Activated T-helper 17 cell treated with anti-CD3 and anti-CD28 coated beads, Interleukin-2, amount 50 U/mL, for 72 hours (primary cell): ENCODE measurements at places on chromosomes 7 and 10.
A peak's percentile ranks its signal among the peaks of the same experiment; 100 is the strongest.

DNA sequence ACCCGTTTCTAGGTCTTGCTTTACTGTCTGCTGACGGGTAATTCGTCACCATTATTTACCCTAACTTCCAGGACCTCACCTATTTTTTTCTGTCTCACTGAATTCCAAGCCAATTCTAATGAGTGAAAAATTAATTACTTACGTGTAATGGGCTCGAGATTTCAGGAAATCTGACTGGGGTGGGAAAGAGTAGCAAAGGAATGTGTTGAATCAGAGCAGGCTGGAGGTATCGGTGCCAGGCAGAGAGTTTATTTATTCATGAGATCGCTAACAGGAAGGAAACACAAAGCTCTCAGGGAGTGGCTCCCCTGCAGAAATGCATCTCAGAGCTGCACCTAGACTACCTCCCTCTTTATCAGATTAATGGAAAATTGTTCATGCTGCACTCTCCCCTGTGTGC, 4.0 kb upstream of the DIP2C start:
- H3K4me3 ChIP-seq = no peak overlapping the region
- peaks cover 5% of the 10 kb centered on the region for H3K4me1 ChIP-seq
- H3K27ac ChIP-seq = no peak overlapping the region
- no peaks in the 10 kb centered on the region for H3K36me3 ChIP-seq
- peaks cover 41% of the 10 kb centered on the region for H3K27me3 ChIP-seq

- H3K4me1 ChIP-seq = no peaks in the 10 kb centered on the region
- no peaks in the 10 kb centered on the region for H3K36me3 ChIP-seq
- no peak for ATAC-seq
- H3K4me3 ChIP-seq = no peak overlapping the region
These were observed 43.1 kb downstream of the EGFR start for GRCh38 chr7:55061726-55062499.

DNA sequence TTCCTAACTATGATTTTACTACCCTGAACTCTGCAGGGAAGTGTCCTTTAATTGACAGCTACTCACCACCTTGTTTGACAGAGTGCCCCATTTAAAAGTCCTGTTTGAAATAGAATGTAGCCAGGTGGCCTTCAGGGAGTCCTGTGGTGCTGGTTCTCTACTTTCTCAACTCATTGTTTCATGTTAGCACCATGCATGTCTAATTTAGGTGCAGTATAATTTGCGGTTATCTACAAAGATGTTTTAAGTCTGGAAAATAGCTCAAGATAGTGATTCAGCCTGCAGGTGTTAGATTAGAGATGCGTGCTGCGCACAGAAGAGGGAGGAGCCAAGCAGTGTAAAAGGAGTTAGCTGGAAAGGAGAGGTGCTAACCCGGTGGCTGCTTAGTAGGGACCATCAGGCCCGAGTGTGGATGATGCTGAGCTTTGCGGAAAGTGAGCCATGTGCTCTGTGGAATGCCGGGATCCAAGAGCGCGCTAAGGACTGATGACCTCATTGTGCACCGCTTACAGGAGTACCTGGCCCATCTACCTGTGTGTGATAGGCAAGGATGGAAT, 1.2 kb downstream of the CCM2 start:
- H3K4me3 ChIP-seq = peak overlapping the region; percentile 87
- peaks cover 46% of the 10 kb centered on the region for H3K4me1 ChIP-seq
- H3K27ac ChIP-seq = peak overlapping the region; percentile 79
- peak; percentile 42 for ATAC-seq

GRCh38 chr7:116211006-116211912, 920 bp downstream of the TES start:
- peak overlapping the region; percentile 92 for H3K27ac ChIP-seq
- H3K4me1 ChIP-seq = peaks cover 24% of the 10 kb centered on the region
- peak overlapping the region; percentile 92 for H3K4me3 ChIP-seq
- peak; percentile 77 for ATAC-seq
- peaks cover 28% of the 10 kb centered on the region for H3K36me3 ChIP-seq

DNA sequence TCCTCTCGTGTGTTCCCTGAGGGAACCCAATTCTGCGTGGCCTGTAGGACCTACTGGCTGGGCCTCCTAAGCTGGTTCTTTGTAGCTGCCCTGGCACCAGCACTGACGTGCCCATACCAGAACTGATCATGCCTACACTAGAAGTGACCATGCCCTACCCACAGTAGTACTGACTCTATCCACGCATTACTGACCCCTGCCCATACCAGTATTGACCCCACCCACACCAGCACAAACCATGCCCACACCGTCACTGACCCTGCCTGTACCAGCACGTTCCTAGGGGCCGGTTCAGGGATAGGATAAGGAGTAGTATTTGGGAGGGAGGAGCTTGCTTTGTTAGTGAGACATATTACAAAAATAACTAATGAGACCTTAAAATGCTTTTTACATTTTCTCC, 88.0 kb downstream of the DOCK1 start:
- no peaks in the 10 kb centered on the region for H3K27me3 ChIP-seq
- no peak overlapping the region for H3K4me3 ChIP-seq
- no peaks in the 10 kb centered on the region for H3K36me3 ChIP-seq
- no peaks in the 10 kb centered on the region for H3K4me1 ChIP-seq

DNA sequence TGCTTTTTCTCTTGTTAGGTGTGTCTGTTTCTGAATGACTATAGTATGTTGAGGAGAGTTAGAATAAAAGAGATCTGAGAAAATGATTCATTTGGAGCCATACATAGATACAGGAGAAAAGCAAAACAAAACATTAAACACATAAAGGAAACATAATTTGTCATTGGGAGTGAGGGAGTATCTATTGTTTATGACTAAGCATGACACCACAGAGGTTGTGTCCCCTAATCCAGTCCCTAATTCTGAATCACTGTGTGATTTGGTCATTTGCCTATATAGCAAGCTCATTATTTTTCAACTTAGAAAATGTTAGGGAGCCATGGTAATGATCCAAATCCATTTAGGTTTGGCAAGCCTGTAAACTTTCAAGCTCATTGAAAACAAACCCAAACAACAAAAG, 132.3 kb upstream of the BMPER start:
- H3K36me3 ChIP-seq = no peaks in the 10 kb centered on the region
- H3K27me3 ChIP-seq = no peaks in the 10 kb centered on the region
- H3K27ac ChIP-seq = peak overlapping the region; percentile 2

- peak overlapping the region; percentile 32 for H3K27ac ChIP-seq
- no peak overlapping the region for H3K4me3 ChIP-seq
- no peaks in the 10 kb centered on the region for H3K4me1 ChIP-seq
These were observed 566.0 kb downstream of the SUGCT start for GRCh38 chr7:40700653-40701421.

- no peaks in the 10 kb centered on the region for H3K4me1 ChIP-seq
- H3K36me3 ChIP-seq = no peaks in the 10 kb centered on the region
- H3K27me3 ChIP-seq = peaks cover 14% of the 10 kb centered on the region
- no peak for ATAC-seq
These were observed 160.0 kb downstream of the UBE2H start for GRCh38 chr7:129792721-129793120.

DNA sequence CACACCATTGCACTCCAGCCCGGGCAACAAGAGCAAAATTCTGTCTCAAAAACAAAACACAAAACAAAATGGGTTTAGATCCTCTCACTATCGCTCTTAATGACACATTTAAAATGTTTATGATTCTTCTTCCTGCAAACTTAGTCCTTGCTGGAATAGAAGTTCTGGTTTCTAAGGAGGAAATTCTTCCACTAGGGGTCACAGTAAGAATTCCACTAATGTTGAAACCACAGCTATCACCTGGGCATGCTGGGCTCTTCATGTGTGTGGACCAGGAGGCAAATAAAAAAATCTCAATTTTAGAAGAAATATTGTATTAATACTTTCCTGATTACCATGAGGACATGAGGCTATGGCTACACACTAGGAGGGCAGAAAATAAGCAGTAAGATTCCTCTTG, 915.8 kb downstream of the TYW1 start:
- H3K36me3 ChIP-seq = no peaks in the 10 kb centered on the region
- no peaks in the 10 kb centered on the region for H3K27me3 ChIP-seq
- no peak overlapping the region for H3K27ac ChIP-seq
- no peak overlapping the region for H3K4me3 ChIP-seq

- H3K4me3 ChIP-seq = peak overlapping the region; percentile 24
- no peaks in the 10 kb centered on the region for H3K27me3 ChIP-seq
- H3K27ac ChIP-seq = peak overlapping the region; percentile 37
- H3K36me3 ChIP-seq = no peaks in the 10 kb centered on the region
- ATAC-seq = no peak
- peaks cover 18% of the 10 kb centered on the region for H3K4me1 ChIP-seq
These were observed 49.1 kb upstream of the MSMB start for GRCh38 chr10:46094931-46095750.
